T-helper 9 cell (primary cell): ENCODE measurements at places on chromosomes 6 and 20.

- DNase-seq, result no peak
These were observed 15.1 kb downstream of the SLC22A3 start for GRCh38 chr6:160363016-160363996.

DNA sequence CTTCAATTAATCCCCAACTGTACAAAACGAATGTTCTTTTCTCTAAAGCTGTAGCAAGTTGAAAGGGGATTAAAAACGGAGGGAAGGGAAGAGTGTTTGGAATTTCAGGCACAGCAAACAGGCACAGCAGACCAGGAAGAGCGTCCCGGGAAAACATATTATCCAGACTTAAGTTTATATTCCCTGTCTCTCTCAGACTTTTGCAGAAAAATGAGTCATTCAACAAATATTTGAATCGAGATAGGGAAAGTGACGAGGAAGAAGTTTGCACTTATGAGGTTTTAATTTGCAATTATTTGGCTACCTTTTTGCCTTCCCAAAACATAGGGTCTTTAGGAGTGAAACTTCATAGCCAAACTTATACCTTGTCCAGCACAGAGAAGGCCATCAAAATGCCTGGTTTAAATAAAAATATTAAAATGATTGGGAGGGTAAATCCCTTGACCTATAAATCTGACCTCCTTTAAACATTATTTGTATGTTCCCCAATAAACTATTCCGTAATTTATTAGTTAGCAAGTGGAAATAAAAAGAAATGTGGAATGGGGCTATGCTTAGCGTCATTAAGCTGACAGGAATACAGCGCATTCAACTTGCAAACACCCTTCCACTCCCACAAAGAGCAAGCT is 16.0 kb downstream of the HFE start:
- no peak for DNase-seq

- DNase-seq, result no peak
These were observed 323.4 kb downstream of the BTBD3 start for GRCh38 chr20:12241065-12241464.

DNA sequence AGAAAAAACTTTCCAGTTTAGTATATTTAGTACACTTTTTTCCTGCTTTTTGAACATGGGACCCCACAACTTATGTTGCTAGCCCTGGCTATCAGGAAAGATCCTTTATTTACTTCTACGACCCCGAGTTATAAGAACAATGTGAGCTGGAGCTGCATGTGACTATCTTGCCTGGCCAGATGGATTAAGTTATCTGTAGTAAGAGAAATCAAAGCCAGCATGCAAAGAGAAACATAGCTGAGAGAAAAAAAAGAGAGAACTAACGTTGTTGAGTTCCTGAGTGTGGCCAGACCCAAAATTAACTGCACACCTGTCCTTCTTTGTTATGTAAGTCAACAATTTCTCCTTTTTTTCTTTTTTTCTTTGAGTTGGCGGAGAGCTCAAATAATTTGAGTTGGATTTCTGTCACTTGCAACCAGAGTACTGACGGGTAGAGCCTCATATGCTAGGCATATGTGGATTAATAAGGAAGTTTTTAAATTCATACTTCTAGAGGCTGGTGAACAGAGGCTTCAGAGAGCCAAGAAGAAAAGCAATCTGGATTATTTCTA is 219.5 kb downstream of the HACE1 start:
- no peak for DNase-seq

DNA sequence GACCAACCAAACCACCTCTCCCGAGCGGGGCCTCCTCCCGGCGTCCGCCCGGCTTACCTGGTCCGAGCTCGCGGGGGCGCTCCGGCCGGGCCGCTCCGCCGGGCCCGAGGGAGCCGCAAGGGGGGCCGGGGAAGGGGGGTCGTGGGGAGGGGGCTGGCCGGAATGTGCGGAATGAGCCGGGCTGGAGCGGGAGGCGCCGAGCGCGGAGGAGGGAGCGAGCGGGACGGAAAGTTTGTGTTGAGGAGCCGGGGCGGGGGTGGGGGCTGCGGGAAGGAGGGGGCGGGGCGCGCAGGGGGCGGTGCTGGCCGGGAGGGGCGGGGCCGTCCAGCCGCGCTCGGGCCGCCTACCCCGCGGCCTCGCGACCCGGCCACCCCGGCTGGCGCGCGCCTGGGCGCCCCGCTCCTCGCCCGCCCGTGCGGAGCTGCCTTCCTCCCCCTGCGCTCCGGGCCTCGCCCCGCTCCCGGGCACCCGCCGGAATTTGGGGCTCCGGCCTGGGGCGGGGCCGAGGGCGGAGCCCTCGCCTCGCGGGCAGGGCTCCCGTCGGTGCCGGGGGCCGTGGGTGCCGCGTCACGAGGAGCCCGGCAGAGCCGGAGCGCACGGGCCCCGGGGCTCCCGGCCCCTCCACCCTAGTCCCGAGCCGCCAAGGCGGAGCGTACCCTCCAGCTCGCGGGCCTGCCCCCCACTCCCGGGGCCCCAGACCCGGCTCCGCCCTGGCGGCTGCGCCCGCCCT is at the start of gene TEAD3:
TEAD3 (minus strand) TSS at position 239 of the 730 bp plus-strand sequence.
- DNase-seq, result peak; percentile 50

DNA sequence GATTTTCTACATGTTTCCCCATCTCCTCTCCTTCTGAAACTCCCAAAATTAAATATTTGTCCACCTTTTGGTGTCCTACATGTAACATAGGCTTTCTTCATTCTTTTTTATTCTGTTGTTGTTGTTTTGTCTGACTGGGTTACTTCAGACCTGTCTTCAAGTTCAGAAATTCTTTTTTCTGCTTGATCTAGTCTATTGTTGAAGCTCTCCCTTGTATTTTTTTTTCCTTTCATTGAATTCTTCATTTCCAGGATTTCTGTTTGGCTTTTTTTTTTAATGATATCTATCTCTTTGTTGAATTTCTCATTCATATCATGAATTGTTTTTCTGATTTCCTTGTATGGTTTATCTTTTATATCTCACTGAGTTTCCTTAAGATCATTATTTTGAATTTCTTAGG is 20.6 kb upstream of the LGSN start:
- no peak for DNase-seq

DNA sequence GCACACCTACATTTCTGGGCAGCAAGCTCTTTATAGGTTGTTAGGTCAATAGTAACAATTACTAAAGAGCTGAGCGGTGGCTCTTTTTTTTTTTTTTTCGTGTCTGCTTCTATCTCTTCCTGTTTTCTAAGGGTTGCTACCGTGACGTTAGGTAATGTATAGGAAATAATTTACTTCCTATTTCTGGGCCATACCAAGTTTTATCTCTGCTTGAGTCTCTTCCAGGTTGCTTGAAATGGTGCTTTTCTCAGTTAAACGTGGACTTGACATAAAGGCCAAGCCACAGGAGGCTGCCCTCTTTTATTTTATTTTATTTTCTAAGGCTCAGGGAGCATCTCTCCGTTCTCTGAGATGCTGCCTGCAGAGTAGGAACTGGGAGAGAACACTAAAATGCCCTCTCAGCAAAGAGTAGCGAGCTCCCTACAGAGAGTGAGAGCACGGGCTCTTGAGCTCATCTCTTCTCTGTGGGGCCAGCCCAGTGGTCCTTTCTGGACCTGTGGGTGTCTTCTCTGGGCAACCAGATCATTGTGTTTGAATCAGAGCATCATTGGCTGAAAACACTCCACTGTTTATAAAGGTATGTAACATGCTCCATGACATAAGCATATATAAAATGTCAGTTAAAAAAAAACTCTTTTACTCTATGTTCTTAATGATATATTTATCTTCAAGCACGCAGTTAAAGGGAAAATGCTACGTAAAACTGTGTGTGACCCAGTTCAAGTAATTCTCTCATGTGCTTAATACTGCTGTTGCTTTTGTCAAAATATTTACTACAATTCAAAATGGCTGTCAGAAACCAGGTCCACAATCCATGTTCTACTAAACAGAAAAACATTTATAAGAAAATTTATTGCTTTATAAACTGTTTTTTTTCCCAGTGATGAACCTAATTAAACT is at the start of gene ZNF831:
ZNF831 (plus strand) TSS at position 191 of the 900 bp plus-strand sequence. CDS start 27,199 bp downstream, outside the sequence.
- no peak for DNase-seq

GRCh38 chr6:158771399-158772152 is 47.6 kb downstream of the EZR start:
- DNase-seq, result no peak

GRCh38 chr6:81984599-81984998 is 232.1 kb upstream of the TENT5A start:
- DNase-seq, result no peak

- no peak for DNase-seq
These were observed 31.5 kb downstream of the SNX5 start for GRCh38 chr20:17936761-17937732.

- no peak for DNase-seq
These were observed 669.5 kb downstream of the MAFB start for GRCh38 chr20:40019510-40019909.

- DNase-seq, result no peak
These were observed 18.5 kb downstream of the RPP21 start for GRCh38 chr6:30363459-30363858.

DNA sequence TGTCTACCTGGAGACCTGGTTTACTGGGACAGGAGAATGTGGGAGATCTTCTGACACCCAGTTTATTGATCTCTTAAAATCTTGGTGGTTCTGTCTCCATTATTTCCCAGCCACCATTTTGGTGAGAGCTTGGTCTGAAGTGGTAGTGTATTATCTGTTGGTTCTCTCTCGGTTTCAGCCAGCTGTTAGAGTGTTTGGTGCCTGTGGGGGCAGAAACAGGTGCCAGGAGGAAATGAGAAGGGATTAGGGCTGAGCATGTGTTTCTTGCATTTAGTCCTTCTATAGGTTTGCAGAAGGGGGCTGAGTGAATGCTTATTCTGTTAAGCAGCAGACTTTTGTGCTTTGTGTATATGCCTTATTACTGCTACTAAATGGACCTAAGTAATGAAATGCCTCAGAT is 9.6 kb downstream of the JARID2 start:
- DNase-seq, result no peak

DNA sequence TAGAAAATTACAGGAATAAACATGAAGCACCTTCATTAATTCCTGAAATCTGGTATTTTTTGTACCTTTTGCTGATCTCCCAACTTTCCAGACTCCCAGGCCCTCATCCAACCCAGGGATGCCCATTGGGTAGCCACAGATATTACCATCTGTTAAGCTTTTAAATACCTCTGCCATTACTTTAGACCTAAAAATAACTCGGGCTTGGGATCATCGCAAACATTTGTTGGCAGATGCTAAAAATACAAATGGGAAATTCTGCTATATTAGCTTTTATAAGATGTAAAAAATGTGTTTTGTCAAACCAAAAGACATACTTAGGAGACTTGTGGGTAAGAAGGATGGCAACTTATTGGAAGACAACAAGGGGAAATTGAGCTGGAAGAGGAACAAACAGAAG is 376.1 kb downstream of the CENPW start:
- no peak for DNase-seq

- no peak for DNase-seq
These were observed 22.5 kb upstream of the PRND start for GRCh38 chr20:4699216-4699615.
